ENCODE measurements at places on chromosomes 7 and 10. TPM values are rescaled to one million over a fixed set of nuclear protein-coding genes. Genes with fewer than 3 reads are reported as not detected.

The PROSER2 gene
- 1.1 TPM for total RNA-seq

The ANKRD61 gene
- total RNA-seq: not detected

The KIAA1217 gene
- total RNA-seq: 0.43 TPM

The CCZ1B gene
- total RNA-seq: 43.9 TPM

The AQP1 gene
- total RNA-seq: 1.00 TPM

The ASB10 gene
- not detected for total RNA-seq

The SPDYE8 gene
- not detected for total RNA-seq

The TIMM23B gene
- 17.4 TPM for total RNA-seq

The RHEB gene
- total RNA-seq: 47.6 TPM

The UCN3 gene
- not detected for total RNA-seq

All from smooth muscle cell of bladder (primary cell).